ENCODE measurements at places on chromosomes 4 and X.

DNA sequence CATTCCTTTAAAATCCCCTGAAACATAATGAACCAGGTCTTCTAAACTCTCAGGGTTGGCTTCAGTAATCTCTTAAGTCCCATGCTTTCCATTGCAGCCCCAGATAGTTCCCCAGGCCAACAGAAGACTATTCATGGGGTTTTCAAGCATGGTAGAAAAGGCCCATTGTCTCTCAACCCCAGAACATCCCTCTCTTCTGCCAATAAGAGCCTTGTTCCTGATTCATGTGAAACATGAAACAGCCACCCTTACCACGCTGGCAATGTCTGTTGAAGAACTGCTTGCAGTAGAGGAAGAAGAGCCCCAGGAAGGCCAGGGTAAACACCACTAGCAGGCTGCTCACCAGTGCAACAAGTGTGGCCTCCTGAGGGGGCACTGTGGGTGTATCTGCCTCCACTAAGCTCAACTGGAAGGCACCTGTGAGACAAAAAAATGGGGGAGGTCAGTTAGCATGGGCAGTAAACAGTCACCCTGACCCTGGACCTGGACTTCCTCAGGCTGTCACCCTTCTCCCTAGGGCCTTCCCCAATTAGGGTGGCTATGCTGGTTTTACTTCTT, 36.4 kb downstream of the EDA2R start:
- DNase-seq = no peak

- DNase-seq = no peak
These were observed 28.3 kb downstream of the STK32B start for GRCh38 chr4:5079581-5079980.

DNA sequence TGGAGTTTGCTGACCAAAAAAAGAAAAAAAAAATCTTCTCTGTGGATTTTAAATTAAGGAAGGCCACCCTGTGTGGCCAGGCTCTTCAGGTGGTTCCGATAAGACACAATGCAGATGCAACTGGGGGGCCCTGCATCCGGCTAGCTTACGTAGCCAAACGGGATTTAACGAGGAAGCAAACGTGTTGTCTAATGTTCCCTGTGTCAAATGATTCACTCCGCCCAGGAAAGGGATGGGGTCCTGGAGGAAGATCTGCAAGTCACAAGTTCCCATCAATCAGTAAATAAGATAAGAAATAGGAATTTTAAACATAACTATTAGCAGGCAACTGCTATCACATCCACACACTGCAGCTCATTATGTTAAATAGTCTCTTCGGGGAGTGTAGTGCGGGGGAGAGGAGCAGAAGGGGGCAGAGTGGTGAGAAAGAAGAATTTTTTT, 216.4 kb upstream of the GYPA start:
- DNase-seq = no peak

- no peak for DNase-seq
These were observed 39.6 kb downstream of the PTCHD1 start for GRCh38 chrX:23374291-23374690.

GRCh38 chrX:129718676-129719075, 20.1 kb upstream of the XPNPEP2 start:
- no peak for DNase-seq

GRCh38 chr4:26083987-26084386, 170.0 kb downstream of the SMIM20 start:
- no peak for DNase-seq

DNA sequence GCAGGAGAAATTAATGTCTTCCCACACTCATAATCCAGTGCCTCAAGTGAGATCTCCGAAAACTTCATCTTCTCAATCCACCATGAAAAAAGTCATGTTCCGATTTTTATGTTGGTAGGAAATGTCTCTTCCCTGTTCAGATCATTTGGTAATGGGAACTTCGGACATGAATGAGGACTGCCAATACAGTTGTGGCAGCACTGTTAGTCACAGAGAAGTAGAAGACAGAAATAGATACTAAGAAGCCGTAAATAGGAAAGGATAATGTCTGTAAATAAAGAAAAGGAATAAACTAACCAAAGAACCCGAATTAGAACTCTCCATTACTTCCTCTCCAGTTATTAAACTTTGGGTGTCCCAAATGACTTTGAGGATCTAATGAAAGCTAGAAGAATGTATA, 69.6 kb downstream of the DDX60L start:
- no peak for DNase-seq

- no peak for DNase-seq
These were observed 144.6 kb downstream of the CDS1 start for GRCh38 chr4:84727491-84727890.

DNA sequence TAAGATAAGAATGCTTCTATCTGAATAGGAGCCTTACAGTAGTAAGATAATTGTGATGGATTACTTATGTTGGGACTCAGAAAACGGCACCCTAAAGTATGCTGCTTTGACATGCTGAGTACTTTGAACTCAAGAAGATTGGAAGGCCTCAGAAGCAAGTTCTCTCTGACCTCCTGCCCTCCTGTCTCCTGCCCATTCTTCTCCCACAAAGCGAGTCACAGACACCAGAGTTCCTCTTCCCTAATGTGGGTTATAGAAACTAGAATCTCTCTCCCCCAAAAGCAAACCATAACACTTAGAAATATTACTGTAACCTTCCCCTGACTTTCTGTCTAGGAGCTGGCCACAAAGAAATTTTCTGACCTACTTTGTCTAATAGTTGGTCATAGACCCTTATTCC, 76.5 kb downstream of the DDIT4L start:
- no peak for DNase-seq

DNA sequence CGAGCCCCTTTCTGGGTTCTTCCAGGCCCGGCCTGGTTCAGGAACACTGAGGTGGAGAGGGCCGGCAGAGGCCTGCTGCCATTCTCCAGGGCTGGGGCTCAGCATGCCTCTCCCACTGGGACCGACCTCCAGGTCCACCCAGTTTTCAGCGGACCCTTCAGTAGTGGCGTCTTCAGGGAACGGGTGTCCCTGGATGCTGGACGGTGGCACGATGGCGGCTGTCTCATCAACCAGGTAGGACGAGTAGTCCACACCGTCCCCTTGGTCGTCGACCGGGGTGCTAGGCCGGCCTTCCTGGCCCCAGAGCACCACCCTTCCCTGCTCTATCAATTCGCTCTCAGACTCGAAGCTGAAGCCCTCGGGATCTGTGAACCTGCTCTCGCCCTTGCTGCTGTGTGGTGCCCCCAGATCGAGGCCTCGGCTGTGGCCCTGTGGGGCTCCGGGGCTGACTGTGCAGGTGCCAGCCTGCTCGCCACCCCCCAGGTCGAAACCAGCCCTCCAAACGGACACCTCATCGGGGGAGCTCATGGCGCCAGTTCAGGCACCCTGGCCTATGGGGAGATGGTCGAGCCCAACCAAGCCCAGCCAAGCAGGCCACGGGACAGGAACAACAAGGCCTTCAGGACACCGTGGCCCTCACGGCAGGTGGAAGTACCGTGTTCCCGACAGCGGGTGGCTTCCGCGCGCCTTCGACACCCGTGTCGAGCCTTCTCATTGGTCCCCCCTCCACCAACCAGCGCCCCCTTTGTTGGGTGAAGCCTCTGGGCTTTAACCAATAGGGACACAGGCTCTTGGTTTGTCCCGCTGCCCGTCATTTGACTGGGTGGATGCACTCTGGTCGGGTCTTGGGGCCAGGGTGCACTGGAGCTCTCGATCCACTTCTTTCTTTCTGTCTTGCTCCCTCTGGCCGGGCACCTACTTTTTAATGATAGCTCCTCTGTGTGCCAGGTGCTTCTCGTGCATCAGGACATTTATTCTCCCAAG, 814 bp upstream of the LOC101059915 start:
- DNase-seq = no peak

- no peak for DNase-seq
These were observed 62.8 kb upstream of the NLGN4X start for GRCh38 chrX:6291444-6291843.

GRCh38 chrX:52426810-52427209, 58.0 kb downstream of the XAGE2 start:
- DNase-seq = no peak

- DNase-seq = no peak
These were observed 8.4 kb downstream of the FBXO8 start for GRCh38 chr4:174275101-174275500.

- DNase-seq = no peak
These were observed 934.6 kb upstream of the PCDH10 start for GRCh38 chr4:132214519-132214918.

GRCh38 chr4:11596989-11597388, 168.3 kb upstream of the HS3ST1 start:
- DNase-seq = no peak

- DNase-seq = no peak
These were observed at the start of gene TMEM150C for GRCh38 chr4:82561786-82562563. Gene TMEM150C (minus strand): TSS chr4:82561988. CDS start chr4:82504657, 57,331 bp downstream.

- DNase-seq = no peak
These were observed 197.0 kb downstream of the BCOR start for GRCh38 chrX:39900777-39901170.

GRCh38 chrX:1327651-1328304, 8.8 kb upstream of the IL3RA start:
- DNase-seq = no peak

DNA sequence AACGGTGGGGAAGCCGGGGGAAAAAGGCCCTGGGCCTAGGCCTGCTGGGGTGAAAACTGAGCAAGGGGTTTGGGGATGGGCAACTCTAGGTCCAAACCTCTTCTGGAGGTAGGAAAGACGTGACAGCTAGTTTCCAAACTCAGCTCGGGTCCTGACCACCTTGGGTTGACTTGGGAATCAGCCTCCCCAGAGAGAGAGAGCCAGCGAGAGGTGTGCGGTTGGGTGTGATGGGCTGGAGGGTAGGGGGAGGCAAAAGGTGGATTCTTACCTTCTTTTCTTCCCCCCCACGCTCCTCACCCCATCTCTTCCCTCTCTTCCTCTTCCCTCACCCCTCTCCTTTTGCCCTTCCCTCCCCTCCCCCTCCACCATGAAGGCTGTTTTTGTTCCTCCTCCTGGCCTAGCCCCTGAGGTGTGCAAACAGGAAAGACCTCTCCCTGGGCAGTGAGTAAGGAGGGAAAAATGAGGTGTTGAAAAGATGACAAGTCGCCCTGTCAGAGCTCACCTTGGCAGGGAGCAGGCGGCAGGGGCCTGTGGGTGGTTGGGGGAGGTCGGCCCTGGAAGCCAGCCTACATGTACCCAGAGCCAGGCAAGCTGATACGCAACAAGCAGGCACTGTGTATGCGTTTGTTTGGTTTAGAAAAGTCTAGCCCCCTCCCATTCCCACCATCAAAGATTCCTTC, 14.8 kb downstream of the PJA1 start:
- DNase-seq = no peak

DNA sequence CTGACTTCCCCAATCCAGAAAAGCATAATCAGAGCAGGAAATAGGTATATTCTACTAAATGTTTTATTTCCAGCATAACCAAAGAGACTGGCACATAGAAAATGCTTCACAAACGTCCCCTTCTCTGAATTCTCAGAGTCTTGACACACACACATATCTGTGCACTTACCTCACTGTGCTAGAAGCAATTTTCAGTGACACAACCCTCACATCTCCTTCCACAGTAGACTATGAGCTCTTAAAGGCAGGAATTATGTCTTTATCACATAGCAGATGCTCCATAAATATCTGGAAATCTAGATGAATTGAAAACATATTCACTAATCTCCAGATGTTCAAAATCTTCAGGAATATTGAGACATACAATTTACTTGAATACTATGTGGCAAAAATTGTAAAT, 5.9 kb downstream of the SOWAHB start:
- DNase-seq = no peak

DNA sequence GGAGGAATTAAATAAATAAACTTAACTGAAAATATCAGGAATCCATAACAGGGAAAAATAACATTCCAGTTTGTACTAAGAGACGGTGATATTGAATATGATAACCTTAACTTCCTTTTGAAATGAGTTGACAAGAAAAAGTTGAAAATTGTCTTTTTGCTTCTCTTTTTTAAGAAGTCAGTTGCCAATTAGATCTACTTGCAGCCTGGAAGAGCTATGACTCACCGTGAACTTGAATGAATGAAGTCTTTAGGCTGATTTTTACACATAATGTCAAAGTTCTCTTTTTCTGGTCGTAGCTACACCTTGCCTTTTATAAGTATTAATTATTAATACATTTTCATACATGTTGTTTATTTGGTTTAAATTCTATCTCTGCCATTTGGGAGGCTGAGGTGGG, 94.4 kb upstream of the HPGD start:
- no peak for DNase-seq
